ENCODE measurements at places on chromosomes 1 and 21.

GRCh38 chr1:223861904-223862303, 16.2 kb upstream of the TP53BP2 start:
- DNase-seq, result no peak

DNA sequence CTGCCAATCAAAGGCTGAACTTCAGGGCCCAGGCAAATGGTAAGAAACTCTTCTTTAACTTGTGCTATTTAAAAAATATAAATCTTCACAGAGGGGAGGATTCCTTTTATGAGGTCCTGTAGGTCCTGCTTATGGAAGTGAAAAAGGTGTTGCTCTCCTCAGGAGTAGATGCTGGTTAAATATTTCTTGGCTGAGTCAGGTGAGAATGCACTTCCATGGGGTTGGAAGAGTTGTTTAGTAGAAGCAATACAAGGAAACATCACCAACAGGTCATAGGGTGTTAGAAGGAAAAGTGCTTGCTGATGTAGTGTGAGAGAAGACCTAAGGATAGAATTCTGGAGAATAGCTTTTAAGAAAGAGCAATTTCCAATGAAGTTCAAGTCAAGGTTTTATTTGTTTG, 42.2 kb upstream of the ATP1A1 start:
- DNase-seq, result no peak

DNA sequence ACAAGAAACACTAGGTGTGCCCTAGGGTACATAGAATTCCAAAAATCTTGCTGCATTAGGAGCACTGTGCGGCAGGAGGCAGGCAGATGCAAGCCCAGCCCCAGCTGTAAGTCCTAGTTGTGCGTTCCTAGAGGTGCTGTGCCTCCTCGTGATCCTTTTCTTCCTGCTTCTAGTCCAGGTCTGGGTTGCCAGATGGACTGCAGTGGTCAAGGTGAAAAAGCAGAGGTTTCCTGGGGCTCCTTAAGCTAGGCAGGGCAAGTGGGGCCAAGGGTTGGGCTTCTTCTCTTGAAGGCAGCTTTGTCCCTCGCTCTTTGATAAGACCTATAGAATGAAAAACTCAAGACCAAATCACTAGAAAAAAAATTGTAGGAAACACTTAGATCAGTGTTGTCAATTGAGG, 21.6 kb upstream of the SLC45A3 start:
- no peak for DNase-seq

GRCh38 chr1:32813941-32814739, 3.0 kb downstream of the YARS1 start:
- no peak for DNase-seq

DNA sequence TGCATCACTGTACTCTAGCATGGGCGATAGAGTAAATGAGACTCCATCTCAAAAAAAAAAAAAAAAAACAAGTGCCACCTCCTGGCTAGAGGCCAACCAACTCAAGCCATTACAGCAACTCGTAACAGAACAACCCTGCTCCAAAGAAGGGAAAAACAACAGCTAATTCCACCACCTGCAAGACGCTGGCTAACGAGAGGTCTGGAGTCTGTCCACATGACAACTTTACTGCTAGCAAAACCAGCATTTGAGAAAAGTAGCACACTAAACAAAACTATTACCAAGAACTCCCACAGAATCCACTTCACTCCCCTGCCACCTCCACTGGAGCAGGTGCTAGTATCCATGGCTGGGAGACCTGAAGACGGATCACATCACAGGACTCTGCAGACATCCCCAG, 24.1 kb upstream of the EGLN1 start:
- DNase-seq, result no peak

GRCh38 chr1:201277441-201277840, 5.9 kb upstream of the PKP1 start:
- DNase-seq, result no peak

DNA sequence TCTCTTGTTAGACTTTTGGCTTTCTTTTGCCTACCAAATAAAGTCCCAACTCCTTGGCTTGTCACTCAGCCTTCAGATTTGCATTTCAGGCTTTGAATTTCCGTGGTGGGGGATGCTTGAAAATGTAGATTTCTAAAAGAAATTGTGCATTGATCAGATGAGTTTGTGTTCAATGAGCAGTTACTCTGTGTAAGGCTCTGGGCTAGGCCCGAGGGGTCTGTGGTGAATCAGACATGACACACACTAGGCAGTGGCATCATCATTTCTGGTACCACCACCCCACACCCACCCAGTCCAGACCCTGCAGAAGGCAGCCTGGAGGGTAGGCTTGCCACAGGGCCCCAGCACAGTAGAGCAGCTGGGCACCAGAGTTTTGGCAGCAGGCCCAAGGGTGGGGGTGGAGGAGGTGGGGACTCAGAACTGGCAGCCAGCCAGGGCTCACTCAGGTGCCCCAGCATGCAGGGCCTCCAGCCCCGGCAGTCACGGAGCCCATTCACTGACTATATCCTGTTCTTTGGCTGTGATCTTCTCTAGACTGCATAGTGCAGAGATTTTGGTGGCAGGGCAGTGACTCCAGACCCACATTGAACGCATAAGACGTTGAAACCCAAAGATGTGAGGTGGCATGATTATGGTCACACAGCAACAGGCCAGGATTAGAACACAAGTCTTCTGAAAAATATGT, 97.2 kb upstream of the ARTN start:
- DNase-seq, result peak; percentile 45

DNA sequence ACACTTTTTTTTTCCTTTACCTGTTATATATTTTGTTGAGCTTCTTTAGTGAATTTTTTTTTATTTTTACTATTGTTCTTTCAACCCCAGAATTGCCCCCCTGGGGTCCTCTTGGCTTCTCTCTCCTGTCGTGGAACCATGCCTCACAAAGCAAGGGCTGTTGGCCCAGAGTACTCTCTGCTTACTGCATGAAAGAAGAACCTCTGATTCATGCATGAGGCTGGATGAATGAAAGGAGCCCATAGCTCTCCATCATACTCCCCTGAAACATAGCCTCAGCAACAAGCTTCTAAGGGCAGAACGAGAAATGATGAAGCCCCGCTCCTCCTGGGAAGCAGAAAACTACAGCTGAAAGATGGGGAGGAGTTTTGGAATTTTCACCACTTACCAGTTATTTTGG, 1441.0 kb downstream of the BRINP3 start:
- DNase-seq, result no peak

DNA sequence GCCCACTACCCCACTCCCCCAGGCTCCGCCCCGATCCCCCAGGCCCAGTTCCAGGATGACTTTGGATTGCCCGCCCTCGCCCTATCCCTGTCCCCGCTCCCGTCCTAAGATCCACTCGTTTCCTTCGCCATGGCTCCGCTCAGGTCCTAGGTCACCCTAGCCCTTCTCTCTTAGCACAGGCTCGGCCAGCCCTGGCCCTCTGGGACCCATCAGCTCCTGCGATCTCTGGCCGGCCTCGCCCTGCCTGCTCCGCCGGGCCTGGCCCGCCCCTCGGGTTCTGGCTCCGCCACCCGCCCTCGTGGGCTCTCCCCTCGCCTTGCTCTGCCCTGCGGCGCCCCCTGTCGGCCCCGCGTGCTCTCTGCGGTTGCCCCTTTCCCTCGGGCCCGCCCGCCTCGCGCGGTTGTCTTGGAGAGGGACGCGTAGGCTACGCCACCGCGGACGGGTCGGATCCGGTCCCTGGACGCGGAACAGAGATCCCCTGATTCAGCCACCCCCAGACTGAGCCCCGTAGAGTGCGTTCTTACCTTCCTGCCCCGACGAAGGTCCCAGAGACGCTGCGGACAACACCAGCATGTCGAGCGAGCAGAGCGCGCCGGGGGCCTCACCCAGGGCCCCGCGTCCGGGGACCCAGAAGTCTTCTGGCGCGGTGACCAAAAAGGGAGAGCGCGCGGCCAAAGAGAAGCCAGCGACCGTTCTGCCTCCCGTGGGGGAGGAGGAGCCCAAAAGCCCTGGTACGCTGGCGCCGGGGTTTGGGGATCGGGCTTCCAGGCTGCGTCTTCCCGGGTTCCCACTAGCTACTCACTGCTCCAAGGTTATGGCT, at the start of gene LRRC71:
TSS of gene LRRC71 (plus strand) at position 400 of the 820 bp plus-strand sequence. CDS start at position 572, 172 bp downstream.
- peak; percentile 99 for DNase-seq

DNA sequence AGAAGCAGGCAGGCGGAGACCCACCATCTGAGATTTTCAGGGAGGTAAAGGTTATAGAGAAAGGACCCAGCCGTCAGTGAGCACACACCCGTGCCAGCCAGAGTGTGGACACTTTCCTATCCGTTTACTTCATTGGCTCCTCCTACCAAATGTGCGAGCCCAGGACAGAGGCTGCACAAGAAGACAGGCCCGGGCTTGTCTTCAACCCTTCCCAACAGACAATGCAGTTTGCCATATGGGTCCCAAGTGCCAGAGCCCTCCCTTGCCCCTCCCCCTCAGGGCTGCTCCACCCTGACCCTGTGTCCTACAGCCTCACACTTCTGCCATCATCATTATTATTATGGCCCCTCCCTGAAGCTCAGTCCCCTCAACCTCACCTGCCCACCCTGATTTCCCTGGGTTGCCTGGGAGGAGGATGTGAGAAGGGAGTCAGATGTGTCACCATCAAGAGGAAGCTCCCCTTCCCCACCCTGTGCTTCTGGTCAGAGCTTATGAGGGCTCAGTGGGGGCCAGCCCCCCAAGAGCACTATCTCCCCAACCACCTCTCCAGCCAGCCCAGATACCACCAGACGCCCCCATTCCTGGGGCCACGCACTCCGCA, 9.4 kb downstream of the LAPTM5 start:
- no peak for DNase-seq

DNA sequence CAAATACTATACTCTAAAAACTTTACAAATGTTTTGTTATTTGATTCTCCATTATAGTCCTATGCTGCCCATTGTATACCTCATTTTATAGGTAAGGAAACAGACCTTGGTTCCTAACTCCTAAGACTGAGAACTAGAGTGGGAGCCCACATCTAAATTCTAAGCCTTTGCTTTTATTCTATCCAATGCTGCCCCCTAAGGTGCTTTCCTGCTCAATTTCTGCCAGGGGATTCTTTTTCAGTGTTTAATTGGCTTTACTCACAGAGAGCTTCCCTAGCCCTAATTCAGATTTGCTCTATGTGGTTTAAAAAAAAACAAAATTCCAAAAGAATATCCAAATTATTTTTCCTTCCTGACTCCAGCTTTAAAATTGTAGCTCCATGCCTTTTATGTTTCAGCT, 64.5 kb downstream of the KIF14 start:
- no peak for DNase-seq

GRCh38 chr1:6596886-6597776, 5.5 kb downstream of the KLHL21 start:
- DNase-seq, result no peak

GRCh38 chr1:22903113-22903512, 69.6 kb downstream of the LACTBL1 start:
- no peak for DNase-seq

DNA sequence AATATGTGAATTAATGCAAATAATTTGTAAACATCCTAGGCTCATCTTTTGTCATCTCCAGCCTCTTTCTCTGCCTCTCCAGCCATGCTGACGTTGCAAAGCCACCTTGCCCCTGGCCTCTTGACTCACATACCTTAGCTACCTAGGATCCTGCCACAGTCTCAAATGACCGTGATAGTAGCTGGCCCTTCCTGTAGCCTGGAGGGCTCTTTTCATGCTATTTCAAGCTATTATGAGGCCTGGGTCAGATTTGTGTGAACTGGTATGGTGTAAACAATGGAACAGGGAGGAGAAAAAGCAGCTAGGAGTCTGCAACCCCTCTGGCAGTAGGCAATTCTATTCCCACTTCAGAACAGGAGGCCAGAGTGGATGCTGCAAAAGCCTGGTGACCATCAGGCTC, 337.7 kb downstream of the DISC1 start:
- DNase-seq, result no peak

GRCh38 chr1:28956038-28956464, 41.7 kb downstream of the EPB41 start:
- DNase-seq, result no peak

GRCh38 chr1:22143065-22144033, at the start of gene WNT4:
Gene WNT4, minus strand, starts transcription at chr1:22143097. Its CDS starts 175 bp downstream, at chr1:22142922.
- DNase-seq, result peak; percentile 72

- DNase-seq, result peak; percentile 82
Observed at GRCh38 chr1:43227143-43227764, 42.5 kb upstream of the TMEM125 start.

DNA sequence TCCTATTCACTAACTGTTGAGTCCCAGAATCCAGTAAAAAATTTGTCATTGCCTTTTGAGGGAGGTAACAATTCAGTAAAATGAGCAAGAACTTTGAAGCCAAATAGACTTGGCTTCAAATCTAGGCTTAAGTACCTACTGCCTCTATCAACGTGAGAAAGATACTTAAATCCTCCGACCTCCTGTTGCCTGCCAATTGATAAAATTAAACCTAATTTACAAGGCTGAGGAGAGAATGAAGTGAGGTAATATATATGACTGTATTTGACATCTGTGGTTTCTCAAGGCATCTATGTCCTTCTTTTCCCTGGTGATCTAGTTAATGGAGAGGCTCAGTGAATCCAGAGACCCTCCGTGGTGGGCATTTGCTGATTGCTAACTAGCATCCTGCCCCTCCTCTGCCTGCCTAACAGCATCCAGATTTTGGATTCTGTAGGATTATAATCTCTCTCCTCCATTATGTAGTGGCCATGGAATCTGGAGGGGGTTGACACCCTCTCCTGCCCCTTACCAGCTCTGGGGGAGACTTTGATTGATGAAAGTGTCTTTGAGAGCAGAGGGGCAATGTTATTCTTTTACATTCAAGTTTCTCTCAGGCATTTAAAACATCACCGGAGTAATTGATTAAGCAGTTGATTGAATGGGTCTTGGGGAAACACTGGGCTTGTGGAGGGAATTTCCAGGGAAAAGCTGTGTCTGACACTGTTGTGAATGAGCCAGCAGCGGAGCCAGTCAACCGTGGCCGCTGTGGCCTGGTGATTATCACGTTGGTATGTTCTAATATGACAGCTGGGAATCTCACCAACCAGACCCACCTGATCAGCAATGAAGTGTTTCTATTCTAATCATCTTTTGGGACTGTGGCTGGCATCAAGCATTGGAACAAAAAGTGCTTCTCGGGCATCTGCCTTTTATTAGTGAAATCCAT, 140.7 kb upstream of the FAM78B start:
- DNase-seq, result no peak

GRCh38 chr1:58303841-58304240, 242.7 kb downstream of the OMA1 start:
- no peak for DNase-seq

DNA sequence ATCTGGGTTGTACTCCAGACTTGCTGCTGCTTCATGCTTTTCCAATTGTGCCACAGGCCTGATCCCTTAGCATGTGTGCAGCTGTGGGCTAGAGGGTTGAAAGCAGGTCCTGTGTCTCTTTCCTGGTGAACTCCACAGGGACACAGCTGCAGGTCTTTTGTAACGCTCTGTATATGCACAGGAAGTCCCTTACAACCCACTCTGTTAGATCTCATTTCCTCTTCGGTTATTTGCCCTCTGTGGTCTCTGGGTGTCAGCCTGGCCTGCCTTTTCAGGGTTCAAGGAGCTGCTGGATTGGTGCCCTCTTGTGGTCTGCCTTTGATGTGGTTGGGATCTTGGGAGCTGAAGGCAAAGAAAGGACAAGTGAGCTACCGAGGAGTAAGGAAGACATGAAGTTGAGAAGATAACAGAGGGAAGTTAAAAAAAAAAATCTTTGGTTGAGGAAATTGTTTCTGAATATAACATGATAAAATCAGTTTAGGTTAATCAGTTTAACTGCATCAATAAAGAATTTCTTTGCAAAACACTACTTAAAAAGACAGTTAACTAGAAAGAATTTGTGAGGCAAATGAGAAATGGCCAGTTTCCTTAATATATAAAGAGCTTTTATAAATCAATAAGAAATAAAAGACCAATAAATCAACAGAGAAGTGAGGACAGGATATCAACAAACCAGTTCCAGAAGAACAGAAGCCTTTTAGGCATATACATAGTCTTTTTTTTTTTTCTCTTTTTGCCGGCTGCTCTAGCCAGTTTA, 44.1 kb downstream of the UCK2 start:
- DNase-seq, result no peak

- DNase-seq, result no peak
Observed at GRCh38 chr1:8873506-8874229, 4.8 kb downstream of the ENO1 start.

Data from HEK293T (cell line).